Activated CD4-positive, alpha-beta memory T cell treated with anti-CD3 and anti-CD28 coated beads, Interleukin-2, amount 10 ng/mL, durations not matched to agents 7 days and 5 days (primary cell): ENCODE measurements at places on chromosomes 5 and 9.

DNA sequence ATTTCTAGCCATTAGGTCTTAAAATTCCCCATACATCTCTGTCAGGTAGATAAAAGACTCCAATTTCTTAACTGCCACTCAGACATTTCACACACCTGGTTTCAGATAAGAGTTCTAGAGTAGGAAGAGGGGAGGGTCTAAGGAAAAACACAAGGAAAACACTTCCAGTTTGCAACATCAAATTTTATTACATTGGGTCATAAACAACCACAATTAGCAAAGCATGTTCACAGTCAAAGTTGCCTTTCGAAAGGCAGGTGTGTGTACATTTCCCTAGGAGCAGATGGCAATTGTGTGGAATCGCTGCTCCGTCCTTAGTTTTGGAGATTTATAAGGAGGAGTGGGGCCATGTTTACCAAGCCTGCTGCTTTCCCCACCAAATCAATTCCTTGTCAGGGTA, 120.8 kb downstream of the DMRT2 start:
- H3K4me1 ChIP-seq: no peaks in the 10 kb centered on the region
- no peak overlapping the region for H3K4me3 ChIP-seq
- no peaks in the 10 kb centered on the region for H3K27me3 ChIP-seq
- H3K27ac ChIP-seq: no peak overlapping the region

DNA sequence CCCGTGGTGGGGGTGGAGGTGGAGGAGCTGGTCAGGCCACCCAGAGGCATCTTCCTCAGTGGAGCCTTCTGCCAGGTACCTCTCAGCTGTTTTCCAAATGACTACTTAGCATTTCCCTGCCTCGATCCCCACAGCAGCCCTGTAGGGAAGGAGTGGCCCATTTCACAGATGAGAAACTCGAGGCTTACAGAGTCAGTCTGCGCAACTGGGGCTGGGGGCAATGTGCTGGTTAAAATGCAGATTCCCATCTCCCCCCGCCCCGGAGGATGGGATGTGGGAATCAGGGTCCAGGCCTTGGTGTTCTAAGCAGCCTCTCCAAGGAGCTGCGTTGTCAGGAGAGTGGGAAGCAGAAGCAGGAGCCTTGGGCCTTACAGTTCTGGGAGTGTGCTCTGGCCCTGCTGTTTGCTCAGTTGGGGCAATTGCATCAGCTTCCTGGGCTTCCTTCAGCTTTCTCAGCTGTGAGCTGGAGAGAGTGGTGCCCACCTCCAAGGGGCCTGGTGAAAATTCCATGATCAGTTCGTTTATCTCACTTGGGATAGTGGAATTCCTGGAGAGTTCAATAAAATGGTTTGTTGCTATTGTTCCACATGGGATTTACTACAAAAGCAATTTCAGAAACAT, 19.4 kb downstream of the ERGIC1 start:
- H3K27me3 ChIP-seq: no peaks in the 10 kb centered on the region
- no peaks in the 10 kb centered on the region for H3K36me3 ChIP-seq
- no peak for DNase-seq
- peaks cover 28% of the 10 kb centered on the region for H3K4me1 ChIP-seq
- peak overlapping the region; percentile 21 for H3K27ac ChIP-seq

DNA sequence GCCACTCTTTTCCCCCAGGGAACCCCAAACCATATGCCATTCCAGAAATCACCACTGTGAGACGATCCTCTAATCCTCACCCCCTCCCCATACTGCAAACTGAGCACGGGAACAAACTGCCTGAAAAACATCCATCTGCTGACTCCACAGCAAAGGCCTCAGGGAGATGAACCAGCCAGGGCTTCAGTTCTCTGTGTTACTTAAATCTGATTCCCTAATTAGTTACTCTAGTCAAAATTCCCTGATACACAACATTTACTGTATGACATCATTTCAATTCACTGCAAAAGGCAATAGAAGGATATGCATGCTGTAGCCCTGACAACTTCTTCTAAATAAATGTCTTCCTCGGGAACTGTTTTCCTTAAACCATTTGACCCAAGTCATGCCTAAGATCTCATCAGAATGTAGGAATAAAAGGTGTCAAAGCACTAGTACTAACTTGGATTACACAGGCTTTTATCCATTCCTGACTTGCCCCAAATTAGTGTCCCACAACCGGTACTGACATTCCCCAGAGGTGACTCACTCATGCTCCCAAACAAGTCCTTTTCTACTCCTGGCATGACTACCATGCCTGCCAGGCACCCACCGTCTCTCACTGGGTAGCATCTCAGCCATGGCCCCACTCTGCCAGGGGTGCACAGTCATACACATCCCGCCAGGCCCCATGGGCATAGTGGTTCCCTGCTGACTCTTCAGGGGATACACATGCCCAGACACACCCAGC, 35.0 kb downstream of the MTX3 start:
- H3K4me1 ChIP-seq: no peaks in the 10 kb centered on the region
- no peaks in the 10 kb centered on the region for H3K36me3 ChIP-seq
- H3K27me3 ChIP-seq: peaks cover 4% of the 10 kb centered on the region
- no peak overlapping the region for H3K4me3 ChIP-seq
- H3K27ac ChIP-seq: no peak overlapping the region

GRCh38 chr5:145908206-145908960, 28.0 kb upstream of the SH3RF2 start:
- H3K27ac ChIP-seq: no peak overlapping the region
- no peaks in the 10 kb centered on the region for H3K4me1 ChIP-seq
- peaks cover 12% of the 10 kb centered on the region for H3K27me3 ChIP-seq
- H3K36me3 ChIP-seq: no peaks in the 10 kb centered on the region

GRCh38 chr9:35864695-35865255, 5.4 kb downstream of the OR13J1 start:
- H3K27me3 ChIP-seq: peaks cover 9% of the 10 kb centered on the region
- no peak for DNase-seq
- H3K27ac ChIP-seq: no peak overlapping the region
- H3K36me3 ChIP-seq: no peaks in the 10 kb centered on the region
